SJCRH30 (cell line): ENCODE measurements at places on chromosomes 7 and 10. TPM values are rescaled to one million over a fixed set of nuclear protein-coding genes. Genes with fewer than 3 reads are reported as not detected.

GPR85 gene
- total RNA-seq, result 13.2 and 15.0 TPM in 2 replicates

EEPD1 gene
- 0.84 and 0.93 TPM in 2 replicates for total RNA-seq

OR2A12 gene
- total RNA-seq, result not detected in 2 replicates

BAIAP2L1 gene
- total RNA-seq, result 20.8 and 21.7 TPM in 2 replicates

LAMB1 gene
- 100 and 106 TPM in 2 replicates for total RNA-seq

- DNase-seq, result no peak
- no peaks in the 10 kb centered on the region for H3K27me3 ChIP-seq
- H3K4me3 ChIP-seq, result no peak overlapping the region
- H3K27ac ChIP-seq, result no peak overlapping the region
- H3K4me1 ChIP-seq, result no peaks in the 10 kb centered on the region
- H3K36me3 ChIP-seq, result no peaks in the 10 kb centered on the region
Measured at GRCh38 chr10:71433768-71434744, 37.3 kb downstream of the CDH23 start.

DNA sequence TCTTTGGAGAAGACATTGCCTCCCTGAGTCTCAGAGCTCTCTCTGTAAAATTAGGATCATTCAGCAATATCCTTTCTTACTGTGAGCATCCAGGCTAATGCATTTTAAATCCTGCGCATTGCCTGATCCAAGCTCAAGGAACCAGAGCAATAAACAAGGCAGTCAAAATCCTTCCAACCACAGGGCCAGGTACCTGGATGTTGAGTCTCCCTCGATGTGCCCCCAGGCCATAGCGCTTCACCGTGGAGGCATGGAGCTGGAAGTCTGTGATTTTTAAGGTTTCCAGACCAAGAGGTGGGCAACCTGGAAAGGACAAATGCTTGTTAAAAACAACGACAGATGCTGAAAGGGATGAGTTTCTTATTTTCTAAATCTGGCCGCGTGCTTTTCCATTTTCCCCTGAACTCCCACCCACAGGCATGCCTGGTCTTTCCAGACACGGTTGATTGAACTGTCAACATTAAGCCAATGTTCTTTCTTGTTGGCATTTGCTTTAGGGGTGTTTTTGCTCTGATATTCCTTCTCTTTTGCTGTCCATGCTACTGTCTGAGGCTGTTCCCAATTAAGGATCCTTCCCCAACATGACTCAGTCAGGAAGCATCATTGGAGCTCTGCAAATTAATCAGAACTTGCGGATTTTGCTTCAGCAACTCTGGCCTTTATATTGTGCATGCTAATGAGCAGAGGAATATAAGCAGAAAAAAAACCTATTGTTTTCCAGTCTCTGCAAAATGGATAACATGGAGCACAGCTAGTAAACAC, 29.0 kb downstream of the CPXM2 start:
- H3K27ac ChIP-seq, result no peak overlapping the region
- H3K4me1 ChIP-seq, result no peaks in the 10 kb centered on the region
- no peaks in the 10 kb centered on the region for H3K36me3 ChIP-seq
- H3K27me3 ChIP-seq, result peaks cover 5% of the 10 kb centered on the region; the same call in 1 of the 2 replicates
- DNase-seq, result no peak
- H3K4me3 ChIP-seq, result no peak overlapping the region

DNA sequence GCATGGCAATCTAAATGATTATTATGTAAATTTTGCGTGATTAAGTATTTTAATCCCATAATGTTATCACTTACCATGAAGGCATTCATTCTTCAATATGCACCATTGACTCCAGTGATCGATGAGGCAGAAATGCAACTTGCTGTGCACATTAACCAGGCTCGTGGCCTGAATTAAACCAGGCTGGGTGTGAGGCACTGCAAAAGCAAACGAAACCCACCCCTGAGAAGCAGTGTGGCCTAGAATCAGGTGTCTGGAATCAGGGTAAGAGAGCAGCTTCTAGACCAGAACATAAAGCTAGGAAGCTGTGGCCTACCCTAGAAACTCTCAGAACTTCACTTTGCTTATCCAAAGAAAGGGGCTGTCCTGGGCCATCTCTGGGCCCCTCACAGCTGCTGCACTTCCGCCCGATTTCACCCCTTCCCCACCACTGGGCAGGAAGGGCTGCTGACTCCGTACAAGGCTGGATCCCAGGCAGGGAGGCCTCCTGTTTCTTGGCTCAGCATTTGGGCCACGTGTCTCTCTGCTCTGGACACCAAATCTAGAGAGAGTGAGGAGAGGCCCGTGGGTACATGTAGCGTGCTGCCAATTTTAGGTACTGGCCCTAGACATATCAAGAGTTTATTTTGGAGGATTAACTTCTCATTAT, 4.4 kb downstream of the PTPRE start:
- no peak for DNase-seq
- H3K27ac ChIP-seq, result no peak overlapping the region
- H3K27me3 ChIP-seq, result no peaks in the 10 kb centered on the region
- H3K4me1 ChIP-seq, result no peaks in the 10 kb centered on the region

DNA sequence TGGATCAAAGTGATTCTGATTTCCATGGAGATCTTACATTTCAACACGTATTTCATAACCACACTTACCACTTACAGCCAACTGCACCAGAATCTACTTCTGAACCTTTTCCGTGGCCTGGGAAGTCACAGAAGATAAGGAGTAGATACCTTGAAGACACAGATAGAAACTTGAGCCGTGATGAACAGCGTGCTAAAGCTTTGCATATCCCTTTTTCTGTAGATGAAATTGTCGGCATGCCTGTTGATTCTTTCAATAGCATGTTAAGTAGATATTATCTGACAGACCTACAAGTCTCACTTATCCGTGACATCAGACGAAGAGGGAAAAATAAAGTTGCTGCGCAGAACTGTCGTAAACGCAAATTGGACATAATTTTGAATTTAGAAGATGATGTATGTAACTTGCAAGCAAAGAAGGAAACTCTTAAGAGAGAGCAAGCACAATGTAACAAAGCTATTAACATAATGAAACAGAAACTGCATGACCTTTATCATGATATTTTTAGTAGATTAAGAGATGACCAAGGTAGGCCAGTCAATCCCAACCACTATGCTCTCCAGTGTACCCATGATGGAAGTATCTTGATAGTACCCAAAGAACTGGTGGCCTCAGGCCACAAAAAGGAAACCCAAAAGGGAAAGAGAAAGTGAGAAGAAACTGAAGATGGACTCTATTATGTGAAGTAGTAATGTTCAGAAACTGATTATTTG, 15.3 kb downstream of the HNRNPA2B1 start:
- H3K4me1 ChIP-seq, result 0 out of 2 replicates have a peak, but pooled peaks cover 6% of the 10 kb centered on the region
- peak; percentile 39 for DNase-seq
- no peak overlapping the region for H3K4me3 ChIP-seq
- H3K27me3 ChIP-seq, result peaks cover 7% of the 10 kb centered on the region; the same call in 1 of the 2 replicates
- H3K27ac ChIP-seq, result no peak overlapping the region

GRCh38 chr7:28686418-28686800, 271.7 kb downstream of the TRIL start:
- no peaks in the 10 kb centered on the region for H3K36me3 ChIP-seq
- no peaks in the 10 kb centered on the region for H3K27me3 ChIP-seq
- peak overlapping the region; percentile 66 for H3K4me3 ChIP-seq
- H3K4me1 ChIP-seq, result peaks cover 25% of the 10 kb centered on the region
- peak overlapping the region; percentile 96 for H3K27ac ChIP-seq

DNA sequence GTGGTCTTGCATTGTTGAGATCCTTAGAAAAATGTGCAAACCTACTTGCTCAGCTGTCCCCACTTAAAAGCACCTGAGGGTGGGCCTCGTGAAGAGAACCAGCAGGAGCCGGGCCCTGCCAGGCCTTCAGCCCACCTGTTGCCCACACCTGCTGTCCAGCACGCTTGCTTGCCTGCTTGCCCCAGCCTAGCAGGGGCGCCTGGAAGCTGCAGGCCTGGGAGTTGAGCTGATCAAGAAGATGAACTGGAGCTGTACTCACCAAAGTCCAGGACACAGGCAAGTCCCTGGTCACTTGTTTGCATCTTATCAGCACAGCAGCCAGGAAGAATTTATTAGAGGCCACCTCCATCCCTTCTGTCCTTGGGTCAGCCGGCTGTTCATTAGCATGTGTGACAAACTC, 23.2 kb downstream of the CYP26A1 start:
- H3K27me3 ChIP-seq, result no peaks in the 10 kb centered on the region
- no peak overlapping the region for H3K27ac ChIP-seq
- no peak overlapping the region for H3K4me3 ChIP-seq

GRCh38 chr7:130925136-130925794, 191.3 kb upstream of the KLF14 start:
- H3K27ac ChIP-seq, result no peak overlapping the region
- no peak for DNase-seq
- no peak overlapping the region for H3K4me3 ChIP-seq
- H3K36me3 ChIP-seq, result no peaks in the 10 kb centered on the region
- peaks cover 22% of the 10 kb centered on the region for H3K4me1 ChIP-seq
- no peaks in the 10 kb centered on the region for H3K27me3 ChIP-seq

DNA sequence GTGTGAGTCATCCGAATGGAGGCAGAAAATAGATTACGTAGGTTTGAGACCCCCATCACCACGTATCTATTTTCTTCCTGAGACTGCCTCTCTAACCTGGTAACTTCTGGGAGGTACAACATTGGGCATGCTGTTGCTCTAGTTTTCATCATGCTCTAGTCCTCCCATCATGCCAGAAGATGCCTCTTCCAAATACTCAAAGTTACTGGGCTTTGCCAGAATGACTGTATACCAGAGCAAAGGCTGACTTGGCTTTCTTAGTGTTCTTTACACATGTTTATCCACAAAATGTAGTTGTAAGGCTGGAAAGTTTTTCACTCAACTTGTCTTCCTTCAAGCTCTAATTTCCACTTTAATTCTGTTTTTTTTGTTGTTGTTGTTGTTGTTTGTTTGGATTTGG, 370.5 kb downstream of the MDFIC start:
- H3K27ac ChIP-seq, result no peak overlapping the region
- no peak overlapping the region for H3K4me3 ChIP-seq
- no peaks in the 10 kb centered on the region for H3K36me3 ChIP-seq
- DNase-seq, result no peak
- no peaks in the 10 kb centered on the region for H3K27me3 ChIP-seq

- no peak overlapping the region for H3K4me3 ChIP-seq
- no peak overlapping the region for H3K27ac ChIP-seq
- H3K27me3 ChIP-seq, result no peaks in the 10 kb centered on the region
- no peaks in the 10 kb centered on the region for H3K36me3 ChIP-seq
- no peaks in the 10 kb centered on the region for H3K4me1 ChIP-seq
Measured at GRCh38 chr10:50416881-50417280, 165.6 kb upstream of the ASAH2 start.

DNA sequence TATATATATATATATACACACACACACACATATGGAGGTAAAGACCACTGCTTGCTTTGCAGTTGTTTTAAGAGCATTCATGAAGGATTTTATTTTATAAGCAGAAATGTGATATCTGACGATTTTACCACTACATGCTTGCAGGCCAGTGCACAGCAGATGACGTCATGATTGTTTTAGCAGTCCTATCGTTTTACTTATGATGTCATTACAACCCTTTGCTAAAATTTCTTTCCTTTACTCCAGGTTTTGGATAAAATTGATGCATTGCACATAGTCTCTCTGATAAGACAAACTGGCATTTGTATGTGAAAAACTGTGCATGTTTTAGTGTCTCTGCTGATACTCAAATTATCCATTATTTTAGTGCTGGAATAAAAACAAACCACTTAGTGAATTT, 9.2 kb downstream of the EGFR start:
- no peak overlapping the region for H3K4me3 ChIP-seq
- no peak overlapping the region for H3K27ac ChIP-seq
- DNase-seq, result peak; percentile 37
- peaks cover 3% of the 10 kb centered on the region; the same call in 1 of the 2 replicates for H3K4me1 ChIP-seq
- H3K27me3 ChIP-seq, result no peaks in the 10 kb centered on the region

DNA sequence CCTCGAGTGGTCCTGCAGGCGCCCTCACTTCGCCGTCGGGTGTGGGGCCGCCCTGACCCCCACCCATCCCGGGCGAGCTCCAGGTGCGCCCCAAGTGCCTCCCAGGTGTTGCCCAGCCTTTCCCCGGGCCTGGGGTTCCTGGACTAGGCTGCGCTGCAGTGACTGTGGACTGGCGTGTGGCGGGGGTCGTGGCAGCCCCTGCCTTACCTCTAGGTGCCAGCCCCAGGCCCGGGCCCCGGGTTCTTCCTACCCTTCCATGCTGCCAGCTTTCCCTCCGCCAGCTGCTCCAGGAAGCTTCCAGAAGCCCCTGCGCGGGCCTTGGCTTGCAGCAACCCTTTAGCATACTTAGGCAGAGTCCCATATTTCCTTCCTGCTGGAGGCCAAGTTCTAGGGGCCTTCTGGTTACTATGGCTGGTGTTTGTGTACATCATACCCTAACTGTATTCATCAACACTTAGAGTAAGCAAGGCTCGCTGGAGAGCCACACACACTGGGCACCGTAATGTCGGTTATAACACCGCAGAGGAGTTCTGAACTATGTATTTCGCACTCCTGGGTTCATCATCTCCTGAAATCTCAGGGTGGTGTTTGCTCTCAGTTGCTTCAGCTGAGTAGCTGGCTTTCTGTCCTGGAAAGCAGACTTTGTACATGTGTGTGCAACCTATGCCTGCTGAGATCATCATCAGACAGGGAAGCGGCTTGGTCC, 471 bp downstream of the MGMT start:
- no peak for DNase-seq
- no peaks in the 10 kb centered on the region for H3K36me3 ChIP-seq

- H3K4me1 ChIP-seq, result no peaks in the 10 kb centered on the region; the same call in 1 of the 2 replicates
- no peak overlapping the region; the same call in 1 of the 2 replicates for H3K27ac ChIP-seq
- no peaks in the 10 kb centered on the region for H3K27me3 ChIP-seq
- H3K36me3 ChIP-seq, result peaks cover 9% of the 10 kb centered on the region; the same call in 1 of the 2 replicates
- peak; percentile 3 for DNase-seq
Measured at GRCh38 chr10:27035163-27035562, 65.1 kb downstream of the ANKRD26 start.

GRCh38 chr7:4849390-4849789, 12.4 kb downstream of the PAPOLB start:
- H3K36me3 ChIP-seq, result no peaks in the 10 kb centered on the region
- no peak overlapping the region for H3K4me3 ChIP-seq
- no peak overlapping the region for H3K27ac ChIP-seq
- no peaks in the 10 kb centered on the region; the same call in none of the 2 replicates for H3K4me1 ChIP-seq
- peak; percentile 78 for DNase-seq

GRCh38 chr7:151085691-151086620, at the start of gene AGAP3:
Gene AGAP3, plus strand, starts transcription at chr7:151086475. Its CDS starts 267 bp downstream, at chr7:151086742.
- H3K4me3 ChIP-seq, result peak within 1 kb of the TSS; percentile 96
- DNase-seq, result peak; percentile 99
- H3K27me3 ChIP-seq, result no peaks in the 10 kb centered on the region
- peaks cover 10% of the 10 kb centered on the region for H3K36me3 ChIP-seq
- peak within 1 kb of the TSS; percentile 66 for H3K27ac ChIP-seq
- peaks cover 38% of the 10 kb centered on the region for H3K4me1 ChIP-seq

GRCh38 chr10:44279426-44280126, 105.3 kb downstream of the CXCL12 start:
- H3K36me3 ChIP-seq, result no peaks in the 10 kb centered on the region
- H3K4me1 ChIP-seq, result no peaks in the 10 kb centered on the region
- H3K27me3 ChIP-seq, result no peaks in the 10 kb centered on the region
- no peak for DNase-seq

DNA sequence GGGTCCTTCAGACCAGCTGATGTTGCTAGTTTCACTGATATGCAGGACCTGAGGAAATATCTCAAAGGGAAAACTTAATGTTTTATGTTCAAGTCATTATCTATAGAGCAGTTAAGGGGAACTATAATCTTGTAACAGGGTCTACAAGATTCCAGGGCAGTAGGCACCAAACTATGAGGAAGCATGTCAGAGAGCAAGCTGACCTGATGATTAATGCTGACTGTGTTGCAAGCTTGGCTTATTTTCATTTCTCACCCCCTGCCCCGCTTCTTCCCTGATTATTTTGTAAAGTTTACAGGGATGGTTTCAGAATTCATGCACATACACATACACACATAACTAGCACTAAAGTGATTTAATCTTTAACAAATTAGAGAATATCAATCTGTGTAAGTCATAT, 84.3 kb upstream of the CACNA2D1 start:
- no peak overlapping the region for H3K27ac ChIP-seq
- H3K27me3 ChIP-seq, result no peaks in the 10 kb centered on the region

GRCh38 chr7:90347759-90348158, 1.2 kb downstream of the GTPBP10 start:
- DNase-seq, result no peak
- no peak overlapping the region for H3K27ac ChIP-seq
- H3K27me3 ChIP-seq, result no peaks in the 10 kb centered on the region
